Fibroblast of skin of right biceps (primary cell): ENCODE measurements at places on chromosomes 6 and 20.

DNA sequence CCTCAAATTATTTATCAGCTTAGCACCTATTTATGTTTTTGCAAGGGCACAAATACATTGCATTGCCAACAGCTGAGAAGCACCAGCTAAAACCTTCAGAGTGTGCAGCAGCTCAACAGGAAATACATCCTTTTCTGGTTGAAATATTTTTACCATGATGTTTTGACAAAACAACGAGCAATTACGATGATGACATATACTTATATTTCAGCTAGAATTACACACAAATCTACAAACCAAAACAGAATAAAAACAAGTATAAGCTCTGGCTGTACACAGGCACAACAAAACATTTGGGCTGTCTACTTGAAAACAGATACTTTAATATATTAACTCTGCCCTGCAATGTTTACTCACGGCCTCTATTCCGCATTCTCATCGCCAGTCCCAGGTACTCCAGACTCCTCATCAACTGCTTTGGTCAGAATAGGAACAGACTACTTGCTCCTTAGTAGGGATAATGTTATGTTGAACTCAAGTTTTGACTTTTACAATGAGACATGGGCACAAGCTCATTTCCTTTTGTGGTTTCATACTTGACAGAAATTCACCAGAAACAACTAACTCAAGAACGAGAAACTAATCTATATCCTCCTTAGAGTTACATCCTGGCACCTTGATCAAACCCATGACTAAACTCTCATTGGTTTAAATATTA is 377.6 kb downstream of the ESR1 start:
- no peak for DNase-seq

DNA sequence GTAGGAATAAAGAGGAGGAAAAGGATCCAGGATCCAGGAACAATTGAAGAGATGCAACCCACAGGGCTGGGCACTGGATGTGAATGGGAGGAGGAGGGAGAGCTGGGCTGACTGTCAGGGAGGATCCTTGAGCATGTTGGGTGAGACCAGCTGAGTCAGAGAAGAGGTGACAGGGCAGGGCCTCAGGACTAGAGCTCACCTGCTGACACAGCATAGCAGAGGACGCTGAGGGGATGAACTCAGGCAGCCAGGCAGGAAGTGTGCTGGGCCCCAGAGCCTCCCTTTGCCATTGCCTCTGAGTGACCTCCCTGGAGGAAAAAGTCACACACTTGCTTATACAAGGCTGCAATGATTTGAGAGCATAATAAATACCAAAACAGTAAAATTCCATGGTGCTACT is 72.3 kb downstream of the ZNF133 start:
- no peak for DNase-seq

GRCh38 chr6:107603006-107603370 is 113.1 kb downstream of the SOBP start:
- no peak for DNase-seq

GRCh38 chr6:31529329-31530150 is 778 bp downstream of the MCCD1 start:
- DNase-seq: no peak
